ENCODE measurements at places on chromosomes 6 and 20.

DNA sequence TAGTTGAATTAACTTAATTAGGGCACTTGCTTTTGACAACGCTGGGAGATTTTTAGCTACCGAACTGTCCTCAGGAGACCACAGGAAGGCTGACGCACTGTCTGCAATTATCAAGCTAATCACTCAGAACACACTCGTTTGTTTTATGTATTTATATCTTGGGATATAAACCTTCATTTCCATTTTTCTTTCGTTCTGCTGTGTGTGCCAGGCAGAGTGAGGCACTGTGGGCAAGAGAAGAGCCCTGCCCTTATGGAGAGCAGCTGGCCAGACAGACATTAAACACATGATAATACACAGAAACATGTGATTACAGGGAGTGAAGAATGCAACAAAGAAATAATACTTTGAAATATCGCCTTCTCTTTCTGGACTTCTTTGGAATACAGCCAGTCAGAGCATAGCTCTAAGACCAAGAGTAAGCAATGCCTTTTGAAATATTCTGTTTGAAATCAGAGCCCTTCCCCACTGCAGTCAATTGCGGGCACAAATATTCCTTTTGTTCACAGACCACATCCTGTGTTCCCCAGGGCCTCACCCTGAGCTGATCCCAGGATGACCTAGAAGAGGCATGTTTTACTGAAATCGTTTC is 96.8 kb downstream of the ANKRD60 start:
- no peak for DNase-seq

GRCh38 chr6:66032626-66033025 is 325.6 kb upstream of the EYS start:
- no peak for DNase-seq

DNA sequence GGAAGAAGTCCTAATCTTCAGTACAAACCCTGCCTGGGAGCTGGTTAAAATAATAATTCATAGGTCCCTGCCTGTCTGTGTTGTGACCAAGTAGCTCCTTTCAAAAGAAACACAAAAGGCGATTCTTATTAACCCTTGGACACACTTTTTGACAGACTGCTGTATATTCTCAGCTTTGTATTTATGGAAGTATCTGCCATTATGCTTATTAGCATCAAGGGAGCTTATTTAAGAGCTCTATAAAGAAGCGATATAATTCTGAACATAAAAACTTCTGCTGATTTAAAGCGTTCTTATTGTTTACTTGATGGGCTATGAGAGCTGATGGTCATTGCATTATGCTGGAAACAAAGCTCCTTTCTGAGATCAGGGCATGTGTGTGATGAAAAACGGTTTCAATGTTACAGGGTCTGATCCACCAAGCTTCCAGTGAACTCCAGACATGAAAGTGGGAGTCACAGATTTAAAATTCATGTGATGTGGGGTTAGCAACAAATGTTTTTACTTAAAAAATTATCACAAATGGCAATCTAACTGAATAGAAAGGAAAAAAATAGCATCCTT is 181.8 kb upstream of the PDE10A start:
- no peak for DNase-seq

DNA sequence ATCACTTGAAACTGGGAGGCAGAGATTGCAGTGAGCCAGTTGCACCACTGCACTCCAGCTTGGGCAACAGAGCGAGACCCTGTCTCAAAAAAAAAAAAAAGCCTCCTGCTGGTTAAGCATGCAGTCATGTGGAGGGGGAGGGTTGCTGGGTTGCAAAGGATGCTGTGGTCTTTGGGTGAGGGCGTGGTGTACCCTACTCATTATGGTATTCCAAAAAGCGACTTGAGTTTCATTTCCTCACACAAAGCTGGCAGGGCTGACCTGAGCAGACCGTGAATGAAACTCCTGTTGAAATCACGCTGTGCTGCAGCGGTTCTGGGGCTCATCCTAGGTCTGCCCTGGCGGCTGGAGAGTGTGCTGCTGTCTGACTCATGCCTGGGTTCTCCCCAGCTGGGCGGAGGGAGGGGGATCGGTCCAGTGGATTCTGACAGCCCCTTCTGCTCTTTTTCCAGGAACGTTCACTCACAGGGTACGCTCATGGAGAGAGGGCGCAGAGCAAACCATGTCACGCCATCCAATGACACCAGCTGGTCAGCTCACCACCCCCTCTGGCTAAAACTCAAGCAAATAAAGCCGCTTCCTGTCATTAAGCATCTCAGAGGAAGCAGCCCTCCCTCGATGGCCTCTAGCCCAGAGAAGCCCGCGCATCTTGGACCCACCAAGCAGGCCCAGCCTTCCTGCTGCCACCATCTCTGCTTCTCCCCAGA is 166.2 kb downstream of the SCML4 start:
- DNase-seq: peak; percentile 79

DNA sequence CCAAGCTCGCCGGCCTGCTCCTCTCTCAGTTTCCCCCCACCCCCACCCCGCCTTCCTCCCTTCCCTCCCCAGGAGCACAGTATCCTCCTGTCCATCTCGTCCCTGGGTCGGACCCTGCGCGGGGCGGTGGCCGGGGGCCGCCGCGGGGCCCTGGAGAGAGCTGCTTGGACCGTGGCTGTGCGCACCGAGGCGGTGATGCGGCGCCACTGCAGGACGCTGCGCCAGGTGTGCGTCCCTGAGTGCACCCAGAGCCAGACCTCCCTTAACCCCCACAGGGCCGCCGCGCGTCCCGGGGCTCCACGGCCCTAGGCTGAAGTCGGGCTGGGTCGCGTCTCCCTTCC is 2.2 kb downstream of the C20orf204 start:
- DNase-seq: peak; percentile 46

DNA sequence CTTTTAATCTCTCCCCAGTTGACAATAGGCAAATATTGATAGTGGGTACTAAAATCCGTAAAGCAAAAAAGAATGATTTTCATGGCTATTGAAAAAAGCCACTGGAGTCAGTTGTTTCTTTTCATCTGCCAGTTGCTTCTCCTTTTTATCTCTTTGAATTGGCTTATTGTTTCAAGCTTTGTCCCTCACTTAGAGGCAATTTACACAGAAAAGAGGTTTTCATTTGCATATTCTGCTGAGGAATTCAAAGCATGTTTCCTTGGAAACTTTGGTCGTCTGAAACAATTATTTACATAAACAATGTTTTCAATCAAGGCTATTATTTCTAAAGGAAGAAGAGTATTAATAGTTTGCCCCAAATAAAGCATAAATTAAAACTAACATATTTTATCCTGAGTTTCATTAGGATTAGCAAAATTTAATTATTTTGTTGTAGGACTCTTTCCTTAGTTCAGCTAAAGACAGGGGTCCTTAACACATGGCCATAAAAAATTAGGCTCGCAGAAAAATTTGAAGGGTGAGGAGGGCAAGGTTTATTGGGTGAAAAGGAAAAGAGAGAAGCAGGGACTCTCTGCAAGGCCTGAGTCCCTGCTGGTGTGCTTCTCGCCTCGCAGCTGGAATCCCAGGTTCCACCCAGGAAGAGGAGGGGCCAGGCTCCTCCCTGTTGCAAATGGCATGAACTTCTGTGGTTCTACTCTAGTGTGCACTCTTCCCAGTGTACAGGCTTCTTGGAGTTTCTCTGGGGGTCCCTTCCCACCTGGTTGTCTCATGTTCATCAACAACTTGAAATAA is 138.8 kb upstream of the LAMA2 start:
- DNase-seq: no peak

DNA sequence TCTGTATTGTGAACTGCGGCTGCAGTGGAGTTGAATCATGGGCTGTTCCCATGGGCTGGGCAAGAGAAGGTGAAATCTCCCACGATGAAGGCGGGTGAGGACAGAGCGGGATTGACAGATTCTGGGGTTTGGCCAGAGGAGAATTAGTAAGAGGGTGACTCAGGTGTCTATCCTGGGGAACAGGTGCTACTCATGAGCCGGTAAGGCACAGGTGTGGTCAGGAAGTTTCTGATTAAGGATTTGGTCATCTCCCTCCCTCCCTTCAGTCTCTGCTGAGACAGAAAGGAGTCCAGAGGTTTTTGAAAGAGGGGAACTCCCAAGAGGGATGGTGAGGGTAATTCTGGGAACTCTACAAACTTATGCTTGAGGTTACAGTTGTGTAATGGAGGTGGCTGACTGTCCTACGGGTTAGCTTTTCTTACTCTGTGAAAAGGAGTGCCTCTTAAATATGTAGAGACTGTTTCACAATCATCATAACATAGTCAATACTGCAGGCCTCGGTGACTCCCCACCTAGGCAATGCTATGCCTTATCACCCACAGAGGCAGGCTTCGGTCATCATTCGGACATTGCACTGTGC is 31.5 kb downstream of the SERPINB1 start:
- DNase-seq: no peak

DNA sequence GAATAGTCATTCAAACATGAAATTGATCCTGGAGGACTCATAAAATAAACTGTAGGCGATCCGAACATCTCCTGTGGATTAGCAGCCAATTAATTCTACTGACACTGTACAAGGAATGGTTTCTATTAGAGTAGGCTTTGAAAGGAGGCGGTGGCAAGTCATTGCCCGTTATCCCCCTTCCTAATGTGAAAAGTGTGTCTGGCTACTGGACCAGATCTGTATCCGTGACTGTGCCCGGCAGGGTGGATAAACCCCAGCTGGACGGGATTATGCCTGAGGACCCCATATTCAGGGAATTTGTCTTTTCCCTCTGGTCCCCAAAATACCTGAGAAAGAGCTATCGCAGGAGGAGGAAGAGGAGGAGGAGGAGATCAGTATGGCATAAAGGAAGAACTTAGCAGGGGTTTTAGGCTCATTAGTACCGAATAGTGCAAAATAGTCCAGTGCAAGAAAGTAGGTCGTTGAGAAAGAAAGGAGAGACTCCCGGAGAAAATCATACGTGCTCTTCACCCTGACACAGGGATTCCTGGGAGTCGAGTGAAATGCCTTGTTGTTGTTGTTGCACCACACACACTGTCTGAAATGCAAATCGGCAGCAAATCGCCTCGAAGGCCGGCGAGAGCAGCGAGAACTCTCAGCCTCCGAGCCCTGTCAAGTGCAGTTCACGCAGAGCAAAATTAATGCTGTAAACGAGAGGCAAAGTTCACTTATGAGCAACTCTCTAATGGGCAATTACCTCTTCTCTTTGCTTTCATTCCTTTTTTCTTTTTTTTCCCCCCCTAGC is 178.9 kb upstream of the ARID1B start:
- no peak for DNase-seq

GRCh38 chr6:109747221-109747620 is 56.1 kb downstream of the FIG4 start:
- DNase-seq: no peak

DNA sequence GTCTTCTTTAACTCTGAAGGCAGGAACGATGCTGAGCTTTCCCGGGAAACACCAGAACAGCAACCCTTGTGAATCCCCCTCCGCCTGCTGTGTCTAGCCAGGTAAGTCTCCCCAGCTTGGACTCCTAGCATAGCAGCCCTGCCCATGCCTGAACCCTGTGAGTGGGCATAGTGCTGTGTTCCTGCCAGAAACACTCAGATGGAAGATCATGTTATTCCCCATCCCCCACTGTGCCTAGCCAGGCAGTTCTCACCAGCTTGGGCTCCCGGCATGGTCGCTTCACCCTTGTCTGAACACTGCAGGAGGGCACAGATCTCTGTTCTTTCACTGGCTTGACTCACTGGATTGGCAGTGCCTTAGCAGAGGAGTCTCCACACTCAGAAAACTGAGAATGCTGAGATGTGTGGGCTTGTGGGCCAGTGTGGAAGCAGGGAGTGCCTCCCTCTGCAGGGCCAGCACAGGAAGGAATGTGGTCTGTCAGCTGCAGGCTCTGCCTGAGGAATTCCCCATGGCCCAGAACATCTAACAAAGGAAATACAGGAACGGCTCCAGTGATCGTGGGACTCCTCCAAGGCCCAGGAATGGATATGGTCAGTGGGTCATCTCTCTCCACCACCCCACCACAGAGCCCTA is 440.1 kb upstream of the ADGRB3 start:
- no peak for DNase-seq

GRCh38 chr6:32070814-32071543 is 32.8 kb downstream of the CYP21A2 start:
- DNase-seq: no peak

DNA sequence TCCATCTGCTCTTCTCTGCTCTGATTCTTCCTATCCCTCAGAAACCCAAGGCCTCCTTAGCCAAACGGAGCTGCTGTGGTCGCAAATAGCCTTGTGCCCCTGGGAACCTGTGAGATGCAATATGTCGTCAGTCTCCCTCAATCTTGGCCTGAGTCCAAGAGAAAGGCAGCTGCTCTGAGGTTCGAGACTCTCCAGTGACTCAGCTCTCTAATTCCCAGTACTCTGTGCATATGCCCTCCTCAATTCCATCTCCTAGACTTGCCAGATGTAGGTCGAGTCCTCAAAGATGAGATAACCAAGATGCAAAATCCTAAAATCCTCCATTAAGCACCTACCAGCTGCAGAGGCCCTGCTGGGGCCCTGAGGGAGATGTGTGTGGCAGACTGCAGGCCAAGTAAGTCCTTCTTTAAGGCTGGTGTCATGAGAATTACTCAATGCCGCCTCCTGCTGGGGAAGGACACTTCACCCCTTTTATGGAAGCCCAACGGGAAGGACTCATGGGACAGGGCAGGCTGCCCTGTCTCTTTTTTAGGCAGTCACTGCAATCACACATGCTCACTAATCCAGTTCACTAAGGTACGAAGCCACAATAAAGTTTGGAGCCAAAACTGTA is 28.5 kb downstream of the C6orf15 start:
- peak; percentile 33 for DNase-seq

GRCh38 chr20:33822991-33823390 is 11.8 kb downstream of the CHMP4B start:
- no peak for DNase-seq

DNA sequence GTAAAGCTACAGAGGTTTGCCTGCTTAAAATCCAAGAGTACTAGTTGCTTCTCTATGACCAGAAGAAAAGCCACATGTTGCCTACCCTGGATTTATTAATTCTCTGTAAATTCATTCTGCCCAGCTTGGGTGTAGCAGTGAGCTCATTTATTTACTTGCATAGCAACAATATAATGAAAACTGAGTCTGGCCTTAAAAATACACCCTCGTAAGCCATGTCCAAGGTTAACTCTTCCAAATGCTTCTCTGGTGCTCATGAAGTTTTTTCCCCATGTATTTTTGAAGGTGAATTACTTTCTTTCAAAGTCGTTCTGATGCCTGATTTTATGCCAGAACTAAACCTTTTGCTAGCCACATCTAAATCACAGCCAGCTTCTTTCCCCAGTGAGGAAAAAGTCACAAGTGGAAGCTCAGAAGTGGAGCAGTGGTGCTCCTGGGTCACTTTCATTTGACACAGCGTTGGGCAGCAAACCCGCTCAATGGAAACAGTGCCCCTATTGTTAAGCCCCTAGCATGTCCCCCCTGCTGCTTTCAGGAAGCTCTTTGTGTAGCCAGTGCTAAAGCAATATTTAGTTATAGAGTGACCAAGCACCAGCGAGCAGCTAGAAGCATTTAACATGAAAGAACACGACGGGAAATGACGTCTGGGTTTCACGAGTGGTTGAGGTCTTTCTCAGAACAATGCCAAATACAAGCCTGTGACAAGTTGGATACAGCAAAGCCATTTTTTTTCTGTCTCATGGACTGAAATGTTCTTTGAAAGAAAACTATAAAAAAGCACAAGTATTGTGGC is 29.8 kb downstream of the NEDD9 start:
- DNase-seq: peak; percentile 14

DNA sequence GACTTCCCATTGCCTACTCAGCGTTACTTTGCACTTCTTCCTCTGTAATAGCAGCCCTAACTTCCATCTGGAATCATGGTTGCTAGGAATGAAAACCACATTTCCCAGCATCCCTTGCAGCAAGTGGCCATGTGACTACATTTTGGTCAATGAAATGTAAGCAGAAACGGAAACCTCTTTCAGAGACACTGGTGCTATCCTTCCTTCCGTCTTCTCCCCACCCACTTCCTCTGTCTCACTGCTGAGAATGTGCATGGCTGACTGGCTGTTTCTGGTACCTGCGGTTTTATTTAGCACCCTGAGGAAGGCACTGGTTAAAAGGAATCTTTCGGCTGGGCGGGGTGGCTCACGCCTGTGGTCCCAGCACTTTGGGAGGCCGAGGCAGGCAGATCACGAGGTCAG is 107.4 kb downstream of the SCML4 start:
- peak; percentile 73 for DNase-seq

Measured in activated naive CD8-positive, alpha-beta T cell treated with anti-CD3 and anti-CD28 coated beads for 36 hours (primary cell).